ENCODE measurements at places on chromosomes 3 and 15.

DNA sequence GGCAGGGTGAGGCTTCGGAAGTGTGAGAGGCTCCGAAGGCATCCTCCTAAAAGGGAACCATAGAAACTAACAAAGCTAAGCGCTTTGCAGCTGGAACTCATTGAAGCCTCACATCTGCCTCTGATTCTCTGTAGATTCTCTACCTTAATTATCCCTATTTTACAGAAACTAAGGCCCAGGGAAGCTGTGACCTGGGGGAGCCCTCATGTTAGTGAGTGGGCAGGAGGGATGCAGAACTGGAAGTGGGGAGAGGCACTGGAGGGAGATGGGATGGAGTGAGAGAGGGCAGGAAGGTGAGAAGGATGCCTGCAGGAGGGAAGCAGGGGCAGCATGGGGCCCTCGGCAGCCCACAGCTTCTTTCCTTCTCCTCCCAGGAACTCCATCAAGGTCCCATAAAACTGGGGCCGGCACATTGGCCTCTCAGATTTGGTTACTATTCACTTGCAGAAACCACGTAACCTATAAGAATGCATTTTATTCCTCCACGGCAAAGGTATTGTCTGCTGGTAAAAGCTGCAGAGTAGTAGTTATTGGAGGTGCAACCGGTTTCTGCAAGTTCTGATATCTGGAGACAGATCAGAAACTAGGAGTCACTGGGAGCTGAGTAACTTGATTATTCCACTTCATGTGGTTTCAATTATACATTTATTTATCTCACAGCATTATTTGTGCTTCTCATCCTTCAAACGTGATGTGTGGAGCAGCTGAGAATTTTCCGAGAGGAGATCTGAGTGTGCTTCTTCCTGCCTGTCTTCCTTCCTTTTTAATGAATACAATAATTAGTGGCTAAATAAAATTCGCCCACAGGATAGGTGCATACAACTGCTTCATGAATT, 24.0 kb upstream of the CHCHD6 start:
- DNase-seq, result no peak

- DNase-seq, result no peak
Measured at GRCh38 chr3:120092474-120092873, 1.8 kb downstream of the GSK3B start.

DNA sequence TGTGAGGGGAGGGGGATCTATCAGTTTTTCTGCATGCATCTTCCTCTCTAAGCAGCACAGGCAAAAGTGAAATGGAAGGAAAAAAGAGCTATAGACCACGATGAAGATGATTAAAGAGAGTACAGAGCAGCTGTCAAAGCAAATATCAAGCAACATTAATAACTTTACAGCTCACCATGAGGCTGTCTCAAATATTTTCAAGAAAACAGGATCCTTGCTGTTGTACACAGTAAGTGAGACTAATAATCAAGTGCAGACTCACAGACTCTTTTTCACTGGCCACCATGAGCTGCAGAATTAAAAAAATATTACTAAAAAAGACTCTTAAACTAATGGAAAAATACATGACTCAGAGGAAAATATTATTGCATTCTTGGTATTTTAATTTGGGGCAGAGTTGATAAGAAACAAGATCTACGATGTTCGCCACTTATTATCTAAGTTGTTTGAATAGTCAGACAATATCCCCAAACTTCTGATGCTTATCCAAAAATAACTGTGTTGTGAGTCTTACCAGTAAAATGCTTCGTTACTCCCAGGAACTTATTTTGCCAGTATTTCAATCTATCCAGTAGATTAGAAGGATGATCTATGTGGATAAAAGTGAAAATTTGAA, 817.5 kb upstream of the ALCAM start:
- no peak for DNase-seq

- no peak for DNase-seq
Measured at GRCh38 chr15:68552773-68553172, 26.0 kb upstream of the CORO2B start.

GRCh38 chr15:77591968-77592613, 40.6 kb downstream of the LINGO1 start:
- DNase-seq, result no peak

GRCh38 chr3:58020783-58021071, 12.5 kb downstream of the FLNB start:
- no peak for DNase-seq

GRCh38 chr3:90025019-90025418, 917.6 kb downstream of the EPHA3 start:
- DNase-seq, result no peak

- DNase-seq, result no peak
Measured at GRCh38 chr15:70587896-70588567, 175.3 kb downstream of the UACA start.

GRCh38 chr3:29763115-29763514, 482.2 kb downstream of the RBMS3 start:
- no peak for DNase-seq

Measured in cortex of kidney (tissue), 1 donor.